ENCODE measurements at places on chromosomes 11 and 22.
A peak's percentile ranks its signal among the peaks of the same experiment; 100 is the strongest.

DNA sequence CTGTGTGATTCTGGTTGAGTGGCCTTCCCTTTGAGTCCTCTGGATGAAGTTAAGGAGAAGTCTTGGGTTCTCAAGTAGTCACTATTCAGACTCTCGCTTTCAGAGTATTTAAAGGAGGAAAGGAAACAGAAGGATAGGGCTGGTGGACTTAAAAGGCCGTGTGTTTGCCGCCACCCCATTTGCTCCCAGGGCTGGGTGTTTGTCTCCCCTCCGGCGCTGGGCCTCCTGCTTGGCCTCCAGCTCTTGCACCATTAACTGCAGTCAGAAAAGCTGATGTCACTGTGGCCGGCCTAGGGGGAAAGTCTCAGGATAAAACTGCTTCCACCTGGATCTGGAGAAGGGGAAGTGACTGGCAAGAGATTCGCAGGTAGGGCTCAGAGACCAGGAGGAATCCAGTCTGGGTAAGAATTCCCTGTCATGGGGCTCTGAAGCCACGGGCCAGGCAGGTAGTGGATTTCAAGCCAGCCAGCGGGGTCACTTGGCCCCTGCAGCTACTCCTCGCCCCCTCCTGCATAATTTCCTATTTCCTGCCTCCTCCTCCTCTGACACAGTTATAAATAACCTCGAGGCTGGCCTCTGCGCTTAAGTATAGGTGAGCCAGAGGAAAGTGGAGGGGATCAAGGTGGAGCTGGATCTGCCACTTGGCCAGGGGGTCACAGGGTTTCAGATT, 17.1 kb downstream of the TIMP3 start:
- no peak for DNase-seq

GRCh38 chr11:24226606-24227005, 270.2 kb upstream of the LUZP2 start:
- DNase-seq, result no peak

GRCh38 chr11:27173545-27173944, 132.9 kb downstream of the BBOX1 start:
- no peak for DNase-seq

DNA sequence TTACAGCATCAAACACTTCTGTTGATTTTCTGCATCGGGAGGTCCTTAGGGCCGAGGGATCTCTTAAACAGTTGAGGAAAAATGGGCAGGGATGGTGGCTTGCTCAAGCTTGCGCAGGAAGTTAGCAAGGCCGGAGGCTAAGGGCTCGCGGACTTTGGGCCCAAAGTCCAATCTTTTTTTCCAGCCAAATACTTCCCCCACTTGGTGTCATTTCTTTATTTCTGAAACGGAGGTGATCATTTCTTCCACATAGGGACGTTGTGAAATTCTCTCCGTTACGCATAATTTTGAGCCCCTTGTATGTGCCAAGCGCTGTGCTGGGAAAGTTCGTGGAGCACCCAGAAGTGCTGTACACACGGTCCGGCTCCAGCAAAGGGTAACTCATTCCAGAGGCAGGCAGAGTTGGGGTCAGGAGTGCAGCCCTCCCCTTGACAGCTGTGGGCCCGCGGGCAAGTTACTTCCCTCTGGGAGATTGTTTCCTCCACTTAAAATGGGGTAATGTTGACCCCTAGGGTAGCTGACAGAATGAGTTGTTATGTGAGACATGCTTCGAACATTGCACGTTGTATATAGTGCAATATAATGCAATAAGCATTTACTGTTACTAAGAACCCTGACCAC, 809 bp downstream of the MIEF1 start:
- DNase-seq, result peak; percentile 40

GRCh38 chr11:62909107-62909894, 11.9 kb downstream of the CHRM1 start:
- DNase-seq, result peak; percentile 60

- DNase-seq, result no peak
These were observed 498 bp downstream of the C2CD2L start for GRCh38 chr11:119107538-119108145.

GRCh38 chr22:41579997-41580355, 9.7 kb downstream of the PMM1 start:
- no peak for DNase-seq

- no peak for DNase-seq
These were observed 124.1 kb upstream of the MPPED2 start for GRCh38 chr11:30710221-30710620.
